ENCODE measurements at places on chromosomes 7 and 10.
A peak's percentile ranks its signal among the peaks of the same experiment; 100 is the strongest.

DNA sequence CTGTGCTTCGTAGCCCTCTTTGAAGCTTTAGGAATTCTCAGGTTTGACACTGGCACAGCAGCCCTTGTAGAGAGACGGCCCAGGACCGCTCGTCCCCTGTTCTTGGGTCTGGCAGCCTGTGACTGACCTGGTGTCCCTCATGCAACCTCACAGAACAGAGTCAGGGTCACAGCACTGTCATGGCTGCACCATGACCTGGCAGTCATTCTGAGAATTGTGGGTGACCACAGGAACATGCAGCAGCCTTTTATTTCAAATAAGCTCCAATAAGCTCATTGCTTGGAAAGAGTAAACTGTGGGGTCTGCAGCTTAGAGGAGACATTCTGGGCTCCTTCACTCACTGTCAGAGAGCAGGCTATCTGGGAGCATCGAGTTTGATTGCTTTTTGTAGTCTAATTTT, 42.5 kb downstream of the MYO1G start:
- DNase-seq: no peak

- DNase-seq: no peak
These were observed 12.0 kb downstream of the DENND10 start for GRCh38 chr10:119115926-119116325.

GRCh38 chr7:25407053-25407452, 178.8 kb upstream of the NPVF start:
- no peak for DNase-seq

- no peak for DNase-seq
These were observed 196.2 kb downstream of the KLF6 start for GRCh38 chr10:3588816-3589215.

- DNase-seq: no peak
These were observed 301.5 kb downstream of the ZEB1 start for GRCh38 chr10:31620226-31621151.

DNA sequence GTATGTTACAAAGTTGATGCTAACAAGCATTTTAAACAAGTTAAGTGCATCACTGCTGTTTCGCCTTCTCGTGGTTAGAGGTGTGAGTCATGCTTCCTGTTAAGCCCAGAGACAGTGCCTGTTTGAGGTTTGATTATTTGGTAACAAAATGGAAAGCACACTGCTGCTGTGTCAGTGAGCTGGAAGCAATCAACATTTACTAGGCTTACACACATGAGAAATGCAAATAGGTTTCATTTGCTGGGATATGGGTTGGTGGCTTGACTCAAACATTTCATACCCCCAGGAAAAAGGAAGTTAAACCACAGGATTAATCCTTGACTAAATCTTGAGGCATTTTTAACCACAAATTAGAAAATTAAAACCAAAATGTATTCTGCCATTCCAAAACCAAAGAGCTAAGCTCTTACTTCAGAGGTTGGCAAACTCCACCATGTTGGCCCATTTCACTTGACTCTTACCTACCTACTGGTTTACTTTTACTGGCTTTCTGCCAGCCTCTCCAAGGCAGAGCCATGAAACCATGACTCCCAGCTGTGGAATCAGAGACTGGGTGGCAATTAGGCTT, 139.2 kb downstream of the ETV1 start:
- peak; percentile 33 for DNase-seq

DNA sequence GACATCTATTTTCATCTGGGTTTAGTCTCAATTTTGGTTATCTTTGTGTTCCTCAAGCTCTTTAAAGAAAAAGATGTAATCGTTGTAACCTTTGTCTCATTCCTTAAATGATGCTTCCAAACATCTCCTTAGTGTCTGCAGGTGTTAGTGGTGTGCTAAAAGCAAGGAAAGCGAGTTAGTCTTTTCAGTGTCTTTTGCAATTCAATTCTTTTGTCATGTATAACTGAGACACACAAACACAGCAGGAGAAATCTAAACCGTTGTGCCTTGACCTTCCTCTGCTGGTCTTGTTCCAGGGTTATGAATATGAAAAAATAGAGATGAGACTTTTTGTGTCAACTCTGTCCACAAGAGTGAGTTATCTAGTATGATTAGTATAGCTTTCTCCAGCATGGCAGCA, 40.7 kb downstream of the PIK3CG start:
- DNase-seq: no peak

DNA sequence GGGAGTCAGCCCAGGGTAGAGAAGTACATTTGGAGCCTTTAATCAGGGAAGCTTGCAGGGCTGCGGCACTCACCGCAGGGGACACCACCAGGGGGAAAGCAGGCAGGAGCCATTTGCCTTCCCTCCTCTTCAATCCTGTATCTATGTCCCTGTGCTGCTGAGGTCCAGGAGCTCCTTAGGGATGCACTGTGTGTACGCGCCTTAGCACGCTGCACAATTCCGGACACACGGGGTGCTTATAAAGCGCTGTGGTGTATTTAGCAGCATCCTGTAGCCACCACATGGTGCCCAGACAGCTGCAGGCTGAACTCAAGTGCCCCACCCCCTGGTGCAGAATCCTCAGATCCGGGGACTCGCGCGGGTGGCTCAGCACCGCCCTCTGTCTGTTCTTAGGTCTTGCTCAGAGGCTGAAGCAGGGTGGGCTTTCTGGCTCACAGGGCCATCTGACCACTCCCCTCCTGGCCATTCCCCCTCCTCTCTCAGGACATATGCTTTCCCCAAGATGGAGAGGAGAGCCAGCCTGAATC, 421.4 kb downstream of the SDK1 start:
- DNase-seq: peak; percentile 35

- DNase-seq: no peak
These were observed 35.6 kb upstream of the CHCHD3 start for GRCh38 chr7:133117452-133117851.

Measured in activated T-cell treated with anti-CD3 and anti-CD28 coated beads, Interleukin-2, amount 50 U/mL, for 48 hours (primary cell).